ENCODE measurements at places on chromosomes 6 and 20.

GRCh38 chr6:38136547-38136946 is 317.0 kb downstream of the ZFAND3 start:
- no peak for DNase-seq

DNA sequence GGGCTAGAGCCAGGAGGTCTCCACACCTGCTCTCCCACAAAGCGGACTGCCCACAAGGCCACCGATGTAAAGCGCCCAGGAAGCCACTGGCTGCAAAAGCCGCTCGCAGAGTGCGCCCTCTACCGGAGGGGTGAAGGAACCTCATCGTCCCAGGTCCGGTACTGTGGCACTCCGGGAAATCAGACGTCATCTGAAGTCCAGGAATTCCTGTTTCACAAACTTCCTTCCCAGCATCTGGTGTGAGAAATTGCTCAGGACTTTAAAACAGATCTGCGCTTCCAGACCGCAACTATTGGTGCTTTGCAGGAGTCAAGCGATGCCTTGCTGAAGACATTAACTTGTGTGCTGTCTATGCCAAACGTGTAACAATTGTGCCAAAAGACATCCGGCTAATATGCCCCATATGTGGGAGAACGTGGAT is 115.1 kb upstream of the ARID1B start:
- DNase-seq: no peak

GRCh38 chr6:12761376-12762115 is 45.0 kb downstream of the PHACTR1 start:
- DNase-seq: no peak

- no peak for DNase-seq
These were observed 45.0 kb downstream of the TBC1D7 start for GRCh38 chr6:13283331-13283730.

DNA sequence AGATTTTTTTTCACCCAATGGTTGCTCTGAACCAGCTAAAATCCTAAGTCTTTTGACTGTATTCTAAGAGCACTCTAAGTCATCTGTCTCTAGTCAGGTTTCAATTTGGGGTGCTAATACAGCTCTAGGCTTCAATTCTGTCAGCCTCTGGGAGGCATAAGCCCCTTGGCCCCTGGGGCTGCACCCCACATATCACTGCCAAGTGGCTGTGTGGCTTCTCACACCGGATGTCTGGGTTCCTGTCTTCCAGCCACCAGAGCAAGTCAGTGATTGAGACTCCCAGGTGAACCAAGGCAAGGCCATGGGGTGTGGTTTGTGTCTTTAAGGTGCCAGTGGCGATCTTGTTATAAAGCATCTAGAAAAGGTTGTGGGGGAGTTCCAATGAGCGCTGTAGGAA is 136.5 kb downstream of the TMEM242 start:
- DNase-seq: no peak

DNA sequence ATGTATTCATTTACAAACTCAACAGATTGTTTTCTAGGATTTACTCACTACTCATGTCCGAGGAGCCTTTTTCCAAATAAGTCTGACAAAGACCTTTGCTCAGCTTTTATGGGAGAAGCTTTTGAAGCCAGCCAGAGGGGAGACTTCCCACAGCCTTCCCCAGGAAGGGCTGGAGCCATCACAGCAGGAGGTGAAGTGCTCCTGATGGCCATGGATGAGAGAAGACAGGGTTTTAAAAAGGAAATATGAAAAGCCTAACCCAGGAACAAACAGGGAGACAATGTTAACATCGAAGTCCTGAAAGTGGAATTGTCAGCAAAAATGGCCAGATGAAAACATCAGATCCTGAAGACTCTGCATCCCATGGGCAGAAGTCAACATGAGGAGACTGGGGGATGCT is 11.6 kb upstream of the TAGAP start:
- DNase-seq: no peak

DNA sequence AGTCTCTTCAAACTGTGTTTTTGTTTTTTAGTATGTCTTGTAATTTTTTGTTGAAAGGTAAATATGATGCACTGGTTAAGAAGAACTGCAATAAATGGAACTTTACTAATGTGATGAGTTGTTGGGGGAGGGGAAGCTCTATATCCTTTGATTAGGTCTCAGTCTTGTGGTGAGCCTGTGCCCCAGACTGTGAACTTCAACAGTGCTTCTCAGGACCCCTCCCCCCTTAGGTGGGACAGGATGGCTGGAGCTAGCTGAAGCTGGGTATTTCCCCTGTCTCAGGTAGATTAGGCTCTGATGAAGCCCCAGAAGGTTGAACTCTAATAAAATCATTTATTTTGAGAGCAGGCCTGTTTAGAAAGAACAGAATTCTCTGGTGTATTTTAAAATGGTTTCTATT is 31.4 kb upstream of the TASP1 start:
- no peak for DNase-seq

GRCh38 chr6:89581689-89582088 is 56.9 kb downstream of the LYRM2 start:
- no peak for DNase-seq

GRCh38 chr6:14276071-14276470 is 158.5 kb downstream of the CD83 start:
- no peak for DNase-seq

GRCh38 chr6:374956-375355 is 16.6 kb upstream of the IRF4 start:
- DNase-seq: no peak

GRCh38 chr20:35091816-35092523 is 637 bp downstream of the TRPC4AP start:
- no peak for DNase-seq

GRCh38 chr20:18831830-18832499 is 18.4 kb downstream of the SCP2D1 start:
- no peak for DNase-seq

GRCh38 chr6:168837254-168838036 is 396.5 kb downstream of the SMOC2 start:
- no peak for DNase-seq

GRCh38 chr6:133590814-133591213 is 298.1 kb upstream of the TCF21 start:
- no peak for DNase-seq

DNA sequence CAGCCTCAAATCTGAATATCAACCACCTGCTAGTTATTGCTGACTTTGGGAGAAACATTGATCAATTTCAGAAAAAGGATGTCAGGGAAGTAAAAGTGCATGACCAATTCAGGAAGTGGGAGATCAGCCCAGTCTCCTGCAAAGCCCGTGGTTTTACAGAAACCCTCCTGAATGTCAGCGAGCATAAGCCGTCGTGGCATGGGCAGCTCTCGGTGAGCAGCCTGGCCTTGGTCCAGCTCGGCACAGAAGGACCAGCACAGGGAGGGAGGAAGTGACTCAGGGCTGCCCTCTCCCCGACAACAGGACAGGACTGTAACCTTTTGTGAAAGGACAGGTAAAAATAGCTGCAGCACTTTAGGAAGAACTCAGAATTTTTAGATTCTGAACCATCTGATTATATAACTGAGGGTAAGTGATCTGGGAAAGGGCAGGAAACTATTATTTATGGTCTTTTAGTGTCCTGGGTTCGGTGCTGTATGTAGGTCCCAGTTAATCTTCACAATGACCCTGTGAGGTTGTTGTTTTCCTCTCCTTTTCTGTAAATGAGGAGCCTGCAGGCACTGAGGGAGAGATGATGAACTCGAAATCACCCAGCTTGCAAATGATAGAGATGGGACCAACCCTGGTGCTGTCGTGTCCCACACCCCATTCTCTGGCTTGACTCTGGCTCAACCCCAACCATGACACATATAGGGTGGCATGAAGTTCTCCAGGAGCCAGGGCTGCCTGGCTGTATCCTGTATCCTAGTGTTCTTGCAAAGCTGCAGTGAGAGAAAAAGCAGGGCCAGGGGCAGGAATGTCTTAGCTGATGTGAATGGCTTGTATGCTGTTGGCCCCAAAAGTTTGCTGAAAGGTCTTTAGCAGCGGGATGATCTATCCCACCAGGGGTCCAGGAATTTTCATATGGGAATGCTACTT is 37.6 kb downstream of the NRN1 start:
- DNase-seq: no peak

- DNase-seq: no peak
These were observed 15.6 kb upstream of the BICRAL start for GRCh38 chr6:42766163-42766670.

DNA sequence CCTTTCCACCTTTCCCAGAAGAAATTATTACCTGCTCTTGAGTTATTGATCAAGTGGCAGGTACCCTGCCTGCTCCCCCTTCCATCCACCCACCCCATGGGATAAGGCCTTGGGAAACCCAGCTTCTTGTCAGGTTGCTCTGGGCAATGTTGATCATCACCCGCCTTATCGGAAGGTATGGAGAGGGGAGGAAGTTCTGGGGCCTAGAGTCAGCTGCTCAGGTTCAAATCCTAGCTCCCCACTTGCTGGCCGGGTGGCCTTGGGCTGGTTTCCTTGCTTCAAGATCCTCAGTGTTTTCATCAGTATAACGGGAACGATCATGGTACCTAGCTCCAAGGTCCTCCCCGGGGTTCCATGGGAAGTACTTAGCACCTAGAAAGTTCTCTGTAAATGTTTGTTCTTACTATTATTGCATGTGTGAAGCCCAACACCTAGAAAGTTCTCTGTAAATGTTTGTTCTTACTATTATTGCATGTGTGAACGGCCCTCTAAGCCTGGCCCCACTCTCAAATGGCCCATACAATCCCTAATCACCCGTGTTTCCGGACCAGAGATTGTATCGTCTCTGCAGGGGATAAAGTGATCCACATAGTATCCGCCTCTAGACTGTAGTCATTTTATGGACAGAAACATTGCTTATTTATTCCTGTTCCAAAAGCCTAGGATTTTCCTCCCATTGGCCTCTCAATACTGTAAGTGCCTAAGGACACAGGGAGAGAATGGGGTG is 1.1 kb upstream of the PREX1 start:
- DNase-seq: no peak

DNA sequence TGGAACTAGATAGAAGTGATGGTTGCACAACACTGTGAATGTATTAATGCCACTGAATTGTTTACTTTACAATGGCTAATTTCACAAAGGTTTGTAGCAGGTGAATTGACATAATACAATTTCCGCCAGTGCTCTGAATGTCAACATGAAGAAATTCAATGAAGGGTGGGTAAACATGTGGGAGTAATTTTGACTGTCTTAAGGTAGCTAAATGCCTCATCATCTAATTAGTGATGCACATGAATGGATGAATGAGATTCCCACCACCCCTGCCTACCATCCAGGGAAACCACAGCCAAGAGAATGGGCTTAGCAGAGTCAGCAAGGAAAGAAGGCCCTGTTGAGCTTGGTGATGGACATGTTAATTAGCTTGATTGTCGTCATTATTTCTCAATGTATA is 275.3 kb downstream of the ALDH8A1 start:
- DNase-seq: no peak

- no peak for DNase-seq
These were observed 48.6 kb downstream of the TMEM170B start for GRCh38 chr6:11586117-11586516.

- no peak for DNase-seq
These were observed 512.6 kb upstream of the SLC35B3 start for GRCh38 chr6:8947900-8948299.

- DNase-seq: no peak
These were observed 114.1 kb upstream of the SMLR1 start for GRCh38 chr6:130713144-130713543.

DNA sequence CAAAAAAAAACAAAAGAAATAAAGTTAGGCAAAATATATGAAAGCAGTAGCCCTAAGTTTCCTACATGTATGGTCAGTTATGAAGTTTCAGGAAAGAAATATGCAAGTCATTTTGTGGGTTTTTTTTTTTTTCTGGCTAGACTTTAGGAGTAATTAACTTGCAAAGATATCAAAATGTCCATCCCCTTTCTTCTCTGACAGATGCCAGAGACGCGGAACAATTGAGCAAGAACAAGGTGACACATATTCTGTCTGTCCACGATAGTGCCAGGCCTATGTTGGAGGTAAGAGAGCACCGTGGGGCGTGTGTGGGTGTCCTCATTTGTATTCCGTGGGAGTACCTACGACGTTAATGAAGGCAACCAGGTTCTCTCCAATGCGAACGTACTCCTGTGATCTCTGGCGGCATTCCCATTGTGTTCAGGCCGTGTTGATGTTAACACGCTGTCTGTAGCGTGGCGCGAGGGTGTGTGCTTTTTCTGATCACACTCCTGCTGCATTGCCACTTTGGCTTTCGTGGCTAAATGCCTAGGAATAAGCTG is 19.5 kb downstream of the DUSP22 start:
- no peak for DNase-seq

GRCh38 chr6:142292166-142292924 is 9.5 kb upstream of the ADGRG6 start:
- DNase-seq: no peak

DNA sequence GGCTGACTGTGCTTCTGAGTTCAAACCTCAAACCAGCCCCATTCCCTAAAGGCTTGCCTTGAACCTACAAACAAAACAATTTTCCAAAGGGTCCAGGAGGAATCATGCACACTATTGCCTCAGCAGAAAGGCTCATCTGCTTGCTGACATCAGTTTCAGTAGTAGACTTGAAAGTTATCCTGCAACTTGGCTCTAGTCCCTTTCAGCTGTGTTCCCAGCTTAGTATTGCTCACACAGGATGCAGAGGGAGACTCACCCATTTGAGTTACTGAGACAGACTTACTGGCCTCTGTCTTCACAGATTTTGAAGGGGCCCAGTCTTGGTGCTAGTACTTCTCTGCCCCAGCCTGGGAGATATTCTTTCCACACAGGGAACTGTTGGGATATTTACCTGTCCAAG is 38.5 kb upstream of the TFB1M start:
- no peak for DNase-seq

GRCh38 chr6:25486550-25486949 is 165.5 kb upstream of the SCGN start:
- DNase-seq: no peak

DNA sequence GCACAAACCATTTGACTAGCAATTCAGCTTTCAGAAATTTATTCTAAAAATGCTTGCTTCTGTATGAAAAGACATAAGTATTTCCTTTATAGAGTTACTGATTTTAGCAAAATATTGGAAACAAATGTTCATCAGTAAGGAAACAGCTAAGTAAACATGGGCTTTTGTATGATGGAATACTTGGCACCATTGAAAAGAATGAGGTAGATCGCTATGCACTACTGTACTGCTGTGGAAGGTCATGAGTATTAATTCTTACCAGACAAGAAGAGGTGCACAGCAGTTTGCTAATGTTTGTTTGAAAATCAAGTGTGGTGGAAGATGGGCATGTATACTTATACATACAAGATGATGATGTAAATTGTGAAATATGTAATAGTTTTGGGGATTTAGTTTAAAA is 73.0 kb downstream of the FARS2 start:
- no peak for DNase-seq

- no peak for DNase-seq
These were observed 44.9 kb downstream of the PREX1 start for GRCh38 chr20:48782901-48783308.
